HepG2 (cell line): ENCODE measurements at places on chromosomes 3 and 15.

DNA sequence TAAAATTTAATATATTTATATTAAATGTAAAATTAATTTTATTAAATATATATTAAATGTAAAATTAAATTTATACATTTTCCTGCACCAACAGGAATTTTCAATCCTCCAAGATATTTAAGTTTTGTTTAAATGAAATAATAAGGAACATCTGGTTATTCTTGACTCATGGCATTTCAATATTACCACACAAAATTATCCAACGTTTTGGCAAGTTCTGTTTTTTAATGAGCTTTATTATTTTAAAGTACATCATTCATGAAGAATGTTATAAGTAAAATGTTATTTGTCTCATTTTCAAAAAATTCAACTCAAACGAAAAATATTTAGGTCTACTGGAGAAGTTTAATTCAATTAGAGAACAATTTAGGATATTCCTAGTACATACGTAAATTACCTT is 811.4 kb downstream of the NAALADL2 start:
- no peak for DNase-seq

DNA sequence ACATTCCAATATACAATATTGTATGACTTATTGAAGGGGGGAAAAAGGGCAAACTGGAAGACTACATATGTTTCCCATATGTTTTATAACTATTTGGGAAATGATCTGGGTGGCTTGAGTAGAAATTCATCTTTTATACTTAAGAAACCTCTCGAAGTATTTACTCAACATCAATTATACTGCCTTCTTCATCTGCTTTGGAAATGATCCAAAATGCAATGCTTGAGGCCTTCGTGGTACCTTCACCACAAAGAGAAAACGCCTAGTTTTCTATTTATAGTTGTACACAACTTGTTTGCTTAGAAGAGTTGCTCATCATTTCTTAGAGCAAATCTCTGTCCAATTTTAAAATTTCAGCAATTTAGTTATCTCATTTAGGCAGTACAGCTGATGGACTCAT is 18.8 kb downstream of the ACKR4 start:
- no peak for DNase-seq

DNA sequence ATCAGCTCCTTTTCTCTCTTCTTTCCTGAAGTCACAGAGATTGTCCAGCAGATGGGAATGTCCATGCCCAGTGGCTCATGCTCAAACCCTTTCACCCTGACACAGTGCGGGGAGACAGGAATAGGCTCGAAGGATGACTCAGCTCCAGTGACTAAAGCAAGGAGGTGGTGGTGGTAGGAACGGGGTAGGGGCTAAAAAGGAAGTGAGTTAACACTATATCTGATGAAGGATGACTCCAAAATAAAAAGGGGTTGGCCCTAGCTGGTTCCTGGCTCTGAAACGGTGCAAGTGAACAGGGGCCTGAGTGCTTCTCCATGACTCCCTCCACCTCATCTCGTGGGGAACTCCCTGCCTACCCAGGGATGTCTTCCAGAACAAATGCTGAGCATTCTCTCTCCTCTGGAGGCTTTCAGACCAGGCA is 167.4 kb upstream of the LPP start:
- no peak for DNase-seq

GRCh38 chr3:102736288-102736974 is 301.6 kb downstream of the ZPLD1 start:
- no peak for DNase-seq

GRCh38 chr15:65326117-65326526 is 21.6 kb downstream of the RNU5B-1 start:
- DNase-seq = no peak

DNA sequence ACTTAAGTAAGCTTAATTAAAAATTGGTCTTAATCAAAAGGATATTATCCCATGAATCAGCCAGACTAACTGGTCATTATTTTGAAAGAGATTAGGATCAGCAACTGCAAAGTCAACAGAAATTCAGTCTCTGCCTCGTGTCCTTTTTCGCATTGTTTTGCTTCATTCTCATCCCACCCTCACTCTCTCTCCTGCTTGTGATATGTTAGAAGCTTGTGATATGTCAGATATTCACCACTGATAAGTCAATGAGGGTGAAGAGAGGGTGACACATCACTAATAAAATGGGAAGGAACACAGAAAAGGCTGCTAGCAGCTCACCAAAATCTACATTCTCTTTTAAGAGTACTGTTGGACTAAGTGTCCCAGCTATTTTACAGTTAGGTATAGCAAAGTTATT is 146.1 kb downstream of the SUCNR1 start:
- DNase-seq = no peak

DNA sequence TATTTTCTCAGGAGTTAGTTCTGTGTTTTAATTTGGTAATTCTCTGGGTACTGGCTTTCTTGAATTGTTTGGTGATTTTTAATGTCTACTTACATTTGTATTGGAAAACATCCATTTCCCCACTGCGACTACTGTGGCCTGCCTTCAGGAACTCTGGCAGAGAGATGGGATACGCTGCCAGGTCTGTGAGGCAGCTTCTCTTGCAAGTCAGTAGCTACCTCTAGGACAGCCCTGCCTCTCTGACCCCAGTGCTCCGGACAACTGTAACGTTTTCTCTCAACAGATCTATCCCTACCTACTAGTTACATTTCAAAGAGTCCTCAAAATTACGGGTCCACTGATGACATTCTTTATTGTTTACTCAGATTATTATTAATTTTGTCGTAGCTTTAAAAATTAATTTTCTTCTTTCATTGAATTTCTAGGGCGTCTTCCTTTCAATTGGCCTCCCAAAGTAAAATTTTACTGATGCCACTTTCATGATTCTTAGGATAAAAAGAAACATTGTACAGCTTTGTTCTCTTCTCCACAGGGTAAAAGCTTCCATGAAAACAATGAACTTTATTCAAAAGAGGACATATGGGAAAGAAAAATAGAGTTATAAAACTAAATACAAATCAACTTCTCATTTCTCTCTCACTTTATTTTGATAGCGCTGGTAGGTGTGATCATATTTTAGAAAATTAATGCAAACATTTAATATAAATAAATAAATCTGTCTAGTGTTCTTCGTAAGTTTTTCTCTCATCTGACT is 123.2 kb upstream of the GOLGA8J start:
- no peak for DNase-seq

GRCh38 chr15:66619152-66619903 is 53.5 kb upstream of the LCTL start:
- DNase-seq = peak; percentile 52

- no peak for DNase-seq
Measured at GRCh38 chr3:64818196-64818595, 130.4 kb upstream of the ADAMTS9 start.

DNA sequence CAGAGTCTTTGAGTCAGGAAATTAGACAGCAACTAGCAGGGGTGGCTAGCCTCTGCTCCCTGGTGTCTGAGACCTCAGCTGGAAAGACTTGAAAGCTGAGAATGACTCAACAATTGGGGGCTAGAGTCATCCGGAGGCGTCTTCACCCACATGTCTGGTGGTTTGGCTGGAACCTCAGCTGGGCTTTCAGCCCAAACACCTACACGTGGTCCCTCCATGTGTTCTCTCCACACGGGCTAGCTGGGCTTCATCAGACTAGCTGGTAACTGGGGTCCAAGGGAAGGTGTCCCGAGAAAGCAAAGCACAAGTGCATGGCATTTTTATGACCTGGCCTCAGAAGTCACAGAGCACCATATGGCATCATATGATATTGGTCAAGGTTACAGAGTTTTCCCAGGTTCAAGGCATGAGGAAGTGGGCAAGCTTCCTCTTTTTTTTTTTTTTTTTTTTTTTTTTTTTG is 19.9 kb upstream of the ABHD2 start:
- no peak for DNase-seq

DNA sequence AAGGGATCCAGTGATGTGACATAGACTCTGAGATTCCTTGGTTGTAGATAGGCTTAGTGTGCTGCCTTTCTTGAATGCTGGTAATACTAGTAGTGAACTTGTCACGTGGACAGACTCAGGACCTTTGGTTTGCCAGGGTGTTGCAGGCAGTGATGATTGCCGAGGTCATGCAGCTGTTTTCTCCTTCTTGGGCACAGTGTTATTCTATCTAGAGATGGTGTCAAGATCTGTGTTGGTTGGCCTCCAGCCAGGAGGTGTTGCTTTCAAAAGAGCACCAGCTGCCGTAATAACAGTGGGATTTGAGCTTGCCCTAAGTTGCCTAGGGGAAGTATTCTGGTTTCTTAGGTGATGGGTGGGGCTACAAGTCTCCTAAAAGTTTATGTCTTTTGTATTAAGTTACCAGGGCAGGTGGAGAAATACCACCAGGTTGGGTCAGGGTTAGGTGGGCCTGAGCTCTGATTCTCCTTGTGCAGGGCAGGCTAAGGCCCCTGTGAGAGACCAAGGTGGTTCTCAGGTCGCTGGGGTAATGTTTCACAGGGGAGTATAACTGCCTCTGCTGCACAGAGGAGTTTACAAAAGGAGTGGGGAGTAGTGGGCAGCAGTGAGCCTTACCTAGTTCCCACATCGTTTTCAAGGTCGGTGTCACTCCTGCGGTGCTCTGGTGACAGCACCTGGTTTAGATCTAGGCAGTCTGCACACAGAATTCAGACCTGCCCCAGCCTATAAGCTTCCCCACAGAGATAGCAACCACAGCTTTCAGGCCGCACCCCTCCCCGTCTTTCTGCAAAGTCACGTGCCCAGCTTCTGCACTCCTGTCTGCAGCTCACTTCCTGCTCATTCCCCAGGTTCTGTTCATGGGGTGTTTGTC is 350.3 kb downstream of the DOCK3 start:
- DNase-seq = no peak

GRCh38 chr15:74768771-74769342 is 13.0 kb upstream of the CSK start:
- DNase-seq = peak; percentile 55

DNA sequence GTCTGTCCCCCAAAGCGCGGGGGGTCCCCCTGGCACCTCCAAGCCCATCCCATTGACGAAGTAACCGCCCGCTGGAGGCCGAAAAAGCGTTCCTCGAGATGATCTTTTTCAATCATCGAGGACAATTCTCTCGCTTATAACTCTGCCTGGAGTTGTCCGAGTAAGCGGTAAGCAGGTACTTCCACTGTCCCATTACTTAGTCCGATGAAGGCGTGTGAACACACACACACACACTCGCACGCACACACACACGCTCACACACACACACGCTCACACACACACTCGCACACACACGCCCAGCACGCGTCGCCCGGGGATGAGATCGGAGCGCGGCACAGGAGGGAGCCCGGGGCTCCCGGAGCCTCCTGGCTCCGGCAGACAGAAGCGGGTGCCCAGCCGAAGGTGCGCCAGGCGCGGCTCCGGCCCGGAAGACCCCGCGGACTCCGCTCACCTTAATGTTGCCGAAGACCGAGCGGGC is 430 bp downstream of the SLCO2A1 start:
- no peak for DNase-seq

DNA sequence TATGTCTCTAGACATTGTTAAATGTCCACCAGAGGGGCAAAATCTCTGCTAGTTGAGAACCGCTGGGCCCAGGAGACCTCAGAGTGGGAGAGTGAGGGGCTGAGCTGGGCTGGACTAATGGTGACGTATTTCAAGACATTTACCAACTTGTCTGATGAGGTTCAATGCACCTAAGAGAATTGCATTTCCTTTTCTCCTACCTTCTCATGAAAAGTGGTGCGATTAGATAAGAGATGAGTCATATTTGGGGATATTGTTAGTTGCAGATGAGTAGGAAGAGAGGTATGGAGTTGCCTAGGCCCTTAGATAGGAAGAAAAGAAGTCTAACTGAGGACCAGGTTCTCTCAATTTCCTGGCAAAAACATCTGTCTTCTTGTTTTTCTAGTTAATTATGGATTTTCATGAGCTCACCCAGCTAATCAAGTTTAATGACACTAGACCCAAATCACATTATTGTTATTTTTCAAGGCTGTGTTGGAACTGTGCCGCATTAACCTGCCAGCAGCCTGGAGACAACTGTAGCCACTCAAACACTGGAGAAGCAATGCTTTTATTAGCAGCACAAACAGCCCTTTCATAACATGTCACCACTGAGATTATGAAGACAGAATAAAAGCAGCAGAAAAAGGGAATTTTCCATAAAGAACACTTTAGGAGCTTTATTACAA is 144.2 kb downstream of the PDCD6IP start:
- no peak for DNase-seq

DNA sequence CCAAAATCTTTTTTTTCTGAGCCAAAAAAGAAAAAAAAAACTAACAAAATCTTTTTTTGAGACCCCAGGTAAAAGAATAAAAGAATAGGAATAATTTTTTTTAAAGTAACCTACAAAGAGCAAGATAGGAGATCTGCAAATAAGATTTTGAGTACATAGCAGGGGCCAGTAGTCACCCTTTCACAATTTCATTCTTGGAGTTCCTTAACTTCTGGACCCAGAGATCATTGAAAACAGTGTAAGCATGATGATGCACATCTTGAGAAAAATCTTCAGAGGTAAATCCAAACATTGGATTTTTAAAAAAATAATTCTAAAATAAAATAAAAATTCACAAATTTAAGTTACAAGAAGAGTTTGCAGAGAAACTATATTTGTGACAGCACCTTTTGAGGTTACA is 18.8 kb downstream of the TFRC start:
- DNase-seq = no peak

DNA sequence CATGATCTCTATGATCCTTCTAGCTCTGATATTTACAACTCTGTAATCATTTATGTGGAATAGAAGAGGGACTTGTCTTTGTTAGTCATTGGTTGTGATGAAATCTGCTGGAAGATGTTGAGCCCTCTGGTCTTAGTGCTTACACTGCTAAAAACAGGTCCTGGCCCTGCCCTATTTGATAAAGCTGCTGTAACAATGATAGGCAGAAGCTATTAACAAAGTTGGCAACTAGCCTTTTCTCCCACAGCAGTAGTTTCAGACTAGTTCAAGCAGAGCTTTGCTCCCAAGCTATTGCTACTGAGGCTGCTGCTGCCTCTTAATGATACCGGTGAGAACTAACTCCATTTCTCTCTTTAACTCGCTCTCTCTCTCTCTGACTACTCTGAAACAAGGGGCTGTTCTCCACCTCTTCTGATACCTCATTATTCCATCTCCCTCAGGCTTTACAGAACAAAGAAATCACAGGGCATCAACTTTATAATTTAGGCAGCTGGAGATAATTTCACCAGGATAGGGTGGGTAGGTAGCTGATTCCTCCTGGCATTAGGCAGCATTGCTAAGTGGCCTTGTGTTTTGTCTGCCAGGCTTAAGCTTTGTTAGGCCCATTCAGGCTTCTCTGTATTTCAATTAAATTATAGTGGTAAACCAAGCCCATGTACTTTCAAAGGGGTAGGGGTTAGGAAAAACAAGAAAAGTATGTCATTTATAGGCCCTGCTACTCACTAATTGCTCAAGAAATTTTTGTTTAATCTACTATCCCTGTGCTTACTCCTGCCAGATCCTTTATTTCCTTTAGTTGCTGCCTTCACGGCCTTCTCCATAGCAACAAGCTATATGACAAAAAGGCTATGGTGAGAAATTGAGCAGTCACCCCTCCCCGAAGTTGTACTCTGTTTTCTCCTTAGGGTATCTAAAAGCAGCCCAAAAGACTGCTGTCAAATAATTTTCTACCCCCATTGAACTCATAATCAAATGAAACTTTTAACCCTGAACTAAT is 139.6 kb downstream of the RBPMS2 start:
- peak; percentile 42 for DNase-seq
